ENCODE measurements at places on chromosomes 1 and 21.

DNA sequence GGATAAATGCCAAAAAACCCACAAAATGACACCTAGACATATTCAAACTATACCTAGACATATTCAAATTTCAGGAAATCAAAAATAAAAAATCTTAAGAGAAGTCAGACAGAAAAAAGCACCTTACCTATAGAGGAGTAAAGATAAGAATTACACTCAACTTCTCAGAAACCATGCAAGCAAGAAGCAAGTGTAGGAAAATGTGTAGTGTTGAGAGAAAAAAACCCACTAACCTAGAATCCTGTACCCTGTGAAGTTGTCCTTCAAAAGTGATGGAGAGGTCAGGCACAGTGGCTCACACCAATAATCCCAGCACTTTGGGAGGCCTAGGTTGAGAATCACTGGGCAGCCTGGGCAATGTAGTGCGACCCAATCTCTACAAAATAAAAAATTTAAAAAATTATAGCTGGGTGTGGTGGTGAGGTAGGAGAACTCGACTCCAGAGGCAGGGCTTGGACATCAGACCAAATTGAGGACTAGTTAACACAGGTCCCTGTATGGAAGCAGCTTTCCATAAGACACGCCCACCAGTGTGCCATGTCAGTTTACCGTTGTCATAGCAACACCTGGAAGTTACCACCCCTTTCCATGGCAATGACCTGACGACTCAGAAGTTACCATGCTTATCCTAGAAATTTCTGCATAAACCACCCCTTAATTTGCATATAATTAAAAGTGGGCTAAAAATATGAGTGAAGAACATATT lies 20.7 kb downstream of the PDIK1L start:
- DNase-seq, result no peak

DNA sequence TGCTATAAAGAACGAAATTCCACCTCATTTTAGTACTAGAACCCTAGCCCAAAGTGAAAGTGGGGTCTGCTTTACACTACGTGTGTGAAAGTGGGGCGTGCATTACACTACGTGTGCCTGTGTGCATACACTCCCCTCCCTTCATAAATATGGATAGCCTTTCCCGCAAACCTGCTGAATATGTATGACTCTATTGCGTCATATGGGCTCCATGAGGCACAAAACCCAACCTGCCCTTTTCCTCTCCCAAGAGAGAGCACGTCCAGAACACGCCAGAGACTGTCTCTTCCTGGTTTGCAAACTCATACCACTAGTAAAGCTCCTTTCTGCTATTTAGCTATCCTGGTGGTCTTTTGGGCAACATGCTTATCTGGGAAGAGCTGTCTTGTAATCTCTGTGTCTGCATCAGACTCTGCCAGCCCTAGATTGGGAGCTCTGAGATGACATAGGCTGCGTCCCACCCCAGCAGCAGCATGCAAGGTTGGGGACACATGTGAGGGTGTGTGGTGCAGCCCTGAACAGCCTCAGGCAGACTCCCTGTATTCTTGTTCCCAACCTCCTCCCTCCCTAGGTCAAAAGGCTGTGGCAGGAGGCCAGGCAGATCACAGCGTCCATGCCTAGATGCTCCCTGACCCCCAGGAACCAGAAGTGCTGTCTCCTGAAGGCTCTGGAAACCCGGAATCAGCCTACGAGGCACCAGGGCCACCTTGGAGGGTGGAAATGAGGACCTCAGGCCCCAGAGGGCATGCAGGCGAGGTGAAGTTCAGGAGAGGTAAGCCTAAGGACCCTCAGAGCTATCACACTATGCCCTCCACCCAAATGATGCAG lies 12.3 kb upstream of the PADI1 start:
- DNase-seq, result no peak

DNA sequence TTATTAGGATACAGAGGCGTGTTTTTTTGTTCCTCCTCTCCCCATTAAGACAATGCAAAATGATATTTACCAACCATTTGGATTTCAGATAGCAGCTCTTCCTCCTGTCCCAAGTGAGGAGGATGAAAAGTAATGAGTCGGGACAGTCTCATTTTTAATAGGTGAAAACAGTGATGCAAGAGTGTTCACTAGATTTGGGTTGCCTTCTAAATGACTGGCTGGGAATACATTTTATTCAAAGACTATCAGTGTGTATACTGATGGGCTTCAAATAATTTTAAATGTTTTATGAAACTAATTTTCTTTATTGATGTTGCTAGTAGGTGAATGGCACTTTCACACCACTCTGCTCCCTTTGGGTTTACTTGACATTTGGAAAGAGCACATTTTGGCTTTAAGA lies 2.1 kb downstream of the RCOR3 start:
- no peak for DNase-seq

DNA sequence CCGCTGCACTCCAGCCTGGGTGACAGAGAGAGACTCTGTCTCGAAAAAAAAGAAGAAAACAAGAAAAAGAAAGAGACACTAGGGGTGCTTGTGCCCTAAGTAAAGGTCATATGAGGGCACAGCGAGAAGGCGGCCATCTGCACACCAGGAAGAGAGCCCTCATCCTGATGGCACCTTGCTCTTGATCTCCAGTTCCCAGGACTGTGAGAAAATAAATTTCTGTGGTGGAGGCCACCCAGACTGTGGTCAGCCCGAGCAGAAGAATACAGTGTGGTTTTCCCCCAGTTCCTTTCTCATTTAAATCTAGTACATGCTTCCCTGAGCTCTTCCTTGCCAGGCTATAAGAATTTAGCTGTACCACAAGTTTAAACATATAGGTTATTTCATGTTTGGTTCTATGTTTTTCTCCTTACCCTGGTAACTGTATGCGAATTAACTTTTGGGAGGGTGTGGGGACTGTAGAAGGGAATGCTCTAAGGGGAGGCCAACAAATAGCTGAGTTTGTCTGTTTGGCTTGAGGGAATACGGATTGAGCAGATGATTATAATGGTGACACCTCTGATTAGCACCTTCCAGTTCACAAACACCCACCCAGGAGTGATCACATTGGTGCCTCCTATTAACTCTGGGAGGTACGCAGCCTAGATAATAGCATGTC lies 119.6 kb upstream of the ERRFI1 start:
- no peak for DNase-seq

- DNase-seq, result no peak
These were observed 124.3 kb downstream of the DISC1 start for GRCh38 chr1:231750818-231751362.

GRCh38 chr1:94205639-94206038 lies 31.7 kb downstream of the ARHGAP29 start:
- DNase-seq, result no peak

DNA sequence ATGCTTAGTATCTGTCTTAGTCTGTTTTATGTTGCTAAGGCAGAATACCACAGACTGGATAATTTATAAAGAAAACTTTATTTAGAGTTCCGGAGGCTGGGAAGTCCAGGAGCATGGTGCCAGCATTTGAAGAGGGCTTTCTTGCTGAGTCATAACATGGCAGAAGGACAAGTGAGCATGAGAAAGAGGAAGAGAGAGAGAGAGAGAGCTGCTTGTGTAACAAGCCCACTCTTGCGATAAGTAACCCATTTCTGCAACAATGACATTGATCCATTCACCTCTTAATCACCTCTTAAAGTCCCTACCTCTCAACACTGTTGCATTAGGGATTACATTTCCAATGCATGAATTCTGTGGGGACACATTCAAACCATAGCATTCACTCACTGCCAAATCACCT lies 11.7 kb upstream of the MYOCOS start:
- DNase-seq, result no peak

DNA sequence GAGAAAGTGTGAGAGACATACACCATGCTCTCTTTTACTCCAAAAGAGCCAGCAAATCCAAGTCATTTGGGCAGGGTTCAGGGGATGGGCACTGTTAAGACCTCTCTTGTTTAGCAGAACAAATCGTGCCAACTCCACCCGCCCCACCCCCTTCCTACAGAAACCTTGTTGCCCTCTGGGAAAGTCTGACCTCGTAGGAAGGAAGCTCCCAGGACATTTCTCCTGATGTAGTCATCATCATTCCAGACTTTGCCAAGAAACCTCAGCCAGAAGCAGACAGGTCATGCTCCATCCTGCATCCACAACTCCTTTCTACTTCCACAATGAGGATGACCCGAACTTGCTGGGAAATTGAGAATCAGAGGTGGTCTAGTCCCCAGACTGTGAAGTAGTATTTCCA lies 57.7 kb downstream of the UBE2T start:
- DNase-seq, result no peak

DNA sequence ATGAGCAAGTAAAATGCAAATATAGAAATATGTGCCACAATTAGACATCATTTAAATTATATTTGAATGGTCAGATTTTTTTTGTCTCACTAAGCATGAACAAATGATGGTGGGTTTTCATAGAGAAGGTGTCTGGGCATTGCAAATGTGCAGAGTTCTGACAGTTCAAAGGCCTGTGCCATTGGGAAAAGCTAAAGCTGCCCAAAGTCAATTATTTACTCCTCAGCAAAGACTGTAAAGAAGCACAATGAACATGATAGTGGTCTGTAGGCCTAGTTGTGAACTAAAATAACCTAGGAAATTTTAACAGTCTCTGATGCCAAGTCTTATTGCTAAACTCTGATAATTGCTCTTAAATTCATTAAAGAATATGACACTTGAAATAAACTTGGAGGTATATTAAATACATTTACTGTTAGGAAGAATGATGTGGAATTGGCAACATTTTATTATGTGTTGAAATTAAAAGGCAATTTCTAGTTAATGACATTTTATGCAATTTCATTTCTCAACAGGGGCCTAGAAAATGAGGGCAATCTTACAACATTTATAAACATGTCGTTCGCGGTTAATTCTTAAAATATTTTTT lies 874.3 kb upstream of the ADAMTS5 start:
- DNase-seq, result no peak

DNA sequence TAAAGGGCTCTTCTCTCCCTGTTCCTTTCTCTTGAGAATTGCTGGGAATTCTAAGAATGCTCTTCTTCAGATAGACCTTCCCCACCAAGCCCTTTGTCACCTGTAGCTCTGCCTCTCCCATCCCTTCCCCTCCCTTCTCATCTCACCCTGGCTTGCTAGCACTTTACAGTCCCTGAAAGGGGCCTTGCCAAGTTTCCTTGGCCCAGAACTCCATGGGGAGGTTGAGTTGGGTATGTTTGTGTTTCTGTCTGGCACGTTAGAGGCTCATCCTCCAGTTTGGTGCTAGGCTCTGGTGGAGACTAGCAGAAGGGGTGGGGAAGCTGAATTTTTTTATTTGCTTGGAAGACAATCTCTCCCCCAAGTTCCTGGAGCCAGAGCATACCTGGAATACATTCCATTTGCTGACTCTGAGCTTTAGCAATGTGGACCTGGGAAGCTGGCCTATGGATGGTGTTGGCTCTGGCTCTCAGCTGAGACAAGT lies 4.9 kb downstream of the CGN start:
- no peak for DNase-seq

DNA sequence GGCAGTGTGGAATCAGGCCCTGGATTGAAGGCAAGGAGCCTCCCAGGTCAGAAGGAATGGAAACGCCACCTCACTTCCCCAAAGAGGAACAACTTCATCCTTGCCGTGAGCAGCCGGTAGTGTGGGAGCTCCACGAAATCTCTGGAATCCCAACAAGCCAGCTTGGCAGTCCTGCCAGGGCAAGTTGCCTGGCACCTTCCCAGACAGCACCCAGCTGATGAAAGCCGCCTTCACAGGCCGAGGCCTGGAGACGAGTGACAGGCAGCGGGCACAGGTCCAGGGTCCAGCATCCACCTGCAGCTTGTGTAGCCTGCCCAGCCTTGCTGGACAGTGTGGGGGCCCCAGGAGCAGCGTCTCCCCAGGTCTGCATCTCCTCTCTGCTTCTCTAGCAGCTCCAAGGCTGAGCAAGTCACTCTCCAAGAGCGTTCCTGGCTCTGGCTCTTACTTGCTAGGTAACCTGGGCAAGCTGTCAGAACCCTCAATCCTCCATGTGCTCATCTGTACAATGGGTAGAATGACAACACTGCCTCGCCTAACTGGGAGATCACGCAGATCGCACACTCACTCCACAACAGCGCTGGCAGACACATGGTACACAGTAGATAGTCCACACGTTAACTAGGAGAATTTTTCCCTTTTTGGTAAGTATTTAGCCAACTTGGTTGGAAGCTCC lies 43.0 kb downstream of the ACOT7 start:
- no peak for DNase-seq

DNA sequence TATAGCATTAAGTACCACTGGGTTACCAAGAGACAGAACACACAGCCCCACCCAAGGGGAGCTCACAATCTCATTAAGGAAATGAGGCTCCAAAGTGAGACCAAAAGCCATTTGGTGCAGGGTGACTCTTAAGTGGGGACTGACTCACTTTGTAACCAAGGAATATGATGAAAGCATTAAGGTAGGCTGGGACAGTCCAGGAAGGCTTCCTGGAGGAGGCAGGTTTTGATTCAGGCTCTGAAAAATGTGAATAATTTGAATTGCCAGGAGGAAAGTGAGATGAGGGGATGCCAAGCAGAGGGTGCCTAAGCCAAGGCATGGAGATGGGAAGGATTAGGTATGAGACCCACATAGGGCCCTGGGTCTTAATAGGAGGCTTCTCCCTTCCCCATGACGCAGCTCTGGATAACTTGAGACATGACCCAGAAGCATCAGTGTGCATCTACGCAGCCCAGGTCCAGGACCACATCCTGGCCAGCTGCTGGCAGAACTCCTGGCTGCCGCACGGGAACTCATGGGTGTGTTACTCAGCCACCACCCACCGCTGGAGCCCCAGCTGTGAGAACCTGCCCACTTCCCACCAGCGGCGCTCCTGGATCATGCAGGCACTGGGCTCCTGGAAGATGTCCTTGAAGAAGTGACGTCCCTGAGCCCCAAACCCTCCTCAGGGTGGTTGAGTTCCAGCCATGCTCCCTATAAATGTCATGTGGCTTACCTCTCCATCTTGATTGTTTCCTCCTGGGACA lies 5.9 kb upstream of the TTC4 start:
- no peak for DNase-seq

DNA sequence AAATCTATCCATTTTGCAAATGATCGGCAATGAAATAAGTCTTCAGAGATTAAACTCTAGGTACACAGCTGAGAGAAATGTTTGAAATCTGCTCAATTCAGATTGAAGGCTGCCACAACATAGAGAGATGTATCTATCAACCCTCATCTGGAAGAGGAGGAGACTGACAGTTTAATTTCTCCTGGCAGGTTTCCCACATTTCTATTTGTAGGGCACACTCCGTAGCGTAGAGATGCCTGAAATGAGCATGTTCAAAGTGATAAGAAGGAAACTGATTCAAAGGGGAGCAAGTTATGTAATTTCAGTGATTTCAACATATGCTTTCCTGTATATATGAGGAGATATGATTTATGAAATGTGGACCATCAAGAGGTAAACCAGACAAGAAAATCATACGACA lies 44.1 kb downstream of the NIBAN1 start:
- DNase-seq, result peak; percentile 22
